Cardiac fibroblast (primary cell): ENCODE measurements at places on chromosomes 6 and 20.

DNA sequence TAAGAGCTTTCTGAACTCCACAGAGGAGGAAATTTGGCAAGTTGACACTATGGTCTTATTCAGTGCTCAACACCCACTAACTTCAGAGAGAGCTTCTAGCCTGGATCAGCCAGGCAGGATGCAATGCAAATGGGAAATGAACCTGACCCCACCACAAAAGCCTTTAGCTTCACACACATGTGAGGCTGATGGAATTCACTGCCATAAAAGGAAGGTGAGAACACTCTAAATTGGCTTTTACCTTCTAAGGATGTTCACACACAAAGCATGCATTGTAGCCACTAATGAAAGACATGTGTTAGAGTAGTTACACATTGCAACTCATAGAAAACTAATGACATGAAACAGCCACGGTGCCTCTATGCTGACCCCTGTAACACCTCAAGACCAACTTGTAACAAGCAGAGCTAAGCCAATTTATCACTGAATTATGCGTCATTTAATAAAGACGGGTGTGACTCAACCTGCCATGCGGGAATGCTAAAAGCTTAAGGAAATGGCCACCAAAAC lies 262.1 kb downstream of the HACE1 start:
- peak; percentile 48 for DNase-seq

GRCh38 chr20:50280851-50281655 lies 90.4 kb downstream of the CEBPB start:
- no peak for DNase-seq

- DNase-seq, result no peak
Measured at GRCh38 chr6:151027295-151027747, 161.8 kb downstream of the MTHFD1L start.

GRCh38 chr6:28988536-28989311 lies 16.4 kb downstream of the ZNF311 start:
- peak; percentile 85 for DNase-seq

- no peak for DNase-seq
Measured at GRCh38 chr6:30847971-30848436, 36.3 kb upstream of the DDR1 start.

DNA sequence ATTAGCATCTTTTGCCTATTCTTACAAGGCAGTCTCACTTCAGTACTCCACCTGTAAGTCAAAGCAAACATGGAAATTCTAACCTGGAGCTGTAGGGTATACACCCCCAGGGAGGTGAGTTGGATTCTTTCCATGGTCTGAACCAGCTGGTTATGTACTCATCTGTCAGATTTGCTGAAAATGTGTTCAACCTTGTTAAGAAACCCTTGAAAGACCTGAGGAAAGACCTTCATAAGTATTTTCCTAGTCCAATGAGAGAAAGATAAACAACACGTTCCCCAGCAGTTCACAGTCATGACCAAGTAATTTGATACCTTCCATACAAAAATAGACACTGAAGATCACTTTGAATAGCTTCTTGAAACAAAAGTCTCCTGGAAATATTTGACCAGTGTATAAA lies 42.5 kb downstream of the ID4 start:
- no peak for DNase-seq

DNA sequence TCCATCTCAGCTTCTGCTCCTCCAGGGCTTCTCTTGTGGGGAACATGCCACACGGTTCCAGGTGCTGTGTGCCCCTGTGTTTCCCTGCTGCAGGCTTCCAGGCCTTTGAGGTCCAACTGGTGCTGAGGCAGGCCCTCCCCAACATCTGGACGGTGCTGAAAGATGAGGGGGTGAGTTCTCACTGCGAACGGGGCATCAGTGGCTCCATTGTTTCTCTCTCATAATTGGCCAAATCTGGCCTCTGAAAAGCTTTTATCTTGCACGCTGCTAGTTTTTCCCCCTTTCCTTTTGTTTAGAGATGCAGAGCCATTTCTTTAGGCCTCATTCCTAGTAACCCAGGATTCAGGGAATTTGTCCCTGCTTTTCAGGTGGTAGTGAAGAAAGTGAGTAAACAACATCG lies 8.6 kb downstream of the PNLDC1 start:
- no peak for DNase-seq

DNA sequence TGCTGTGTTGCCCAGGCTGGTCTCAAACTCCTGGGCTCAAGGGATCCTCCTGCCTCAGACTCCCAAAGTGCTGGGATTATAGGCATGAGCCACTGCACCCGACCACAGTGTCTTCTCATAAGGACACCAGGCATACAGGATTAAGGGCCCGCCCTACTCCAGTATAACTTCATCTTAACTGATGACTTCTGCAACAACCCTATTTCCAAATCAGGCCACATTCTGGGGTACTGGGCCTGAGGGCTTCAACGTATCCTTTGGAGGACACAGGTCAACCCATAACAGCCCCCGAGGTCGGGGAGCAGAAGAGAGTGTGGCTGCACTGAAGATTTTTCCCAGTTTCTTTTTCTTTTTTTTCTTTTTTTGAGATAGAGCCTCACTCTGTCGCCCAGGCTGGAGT lies 39.7 kb downstream of the SUN5 start:
- DNase-seq, result no peak

GRCh38 chr6:166365806-166366205 lies 16.9 kb downstream of the MPC1 start:
- DNase-seq, result peak; percentile 15

DNA sequence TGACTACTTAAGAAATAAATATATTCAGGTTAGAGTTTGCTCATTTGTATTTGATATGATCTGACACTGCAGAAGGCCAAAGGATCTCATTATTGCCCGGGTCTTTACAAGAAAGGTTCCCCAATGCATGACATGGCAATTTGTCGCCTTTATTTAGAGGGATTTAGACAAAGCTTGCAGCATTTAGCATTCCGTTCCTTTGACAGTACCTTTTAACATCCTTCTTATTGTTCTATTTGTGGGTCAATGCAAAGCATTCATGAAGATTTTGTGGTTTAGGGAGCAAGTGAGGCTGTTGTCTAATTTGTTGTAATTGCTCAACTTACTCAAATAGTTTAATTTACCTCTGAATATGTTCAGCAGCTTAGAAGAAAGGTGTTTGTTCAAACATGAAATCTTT lies 230.8 kb upstream of the FLRT3 start:
- DNase-seq, result no peak

GRCh38 chr20:59730722-59731121 lies 126.4 kb downstream of the PHACTR3 start:
- no peak for DNase-seq

GRCh38 chr6:124683507-124683906 lies 278.7 kb upstream of the RNF217 start:
- DNase-seq, result no peak

GRCh38 chr20:45085289-45085688 lies 15.6 kb downstream of the KCNS1 start:
- no peak for DNase-seq

DNA sequence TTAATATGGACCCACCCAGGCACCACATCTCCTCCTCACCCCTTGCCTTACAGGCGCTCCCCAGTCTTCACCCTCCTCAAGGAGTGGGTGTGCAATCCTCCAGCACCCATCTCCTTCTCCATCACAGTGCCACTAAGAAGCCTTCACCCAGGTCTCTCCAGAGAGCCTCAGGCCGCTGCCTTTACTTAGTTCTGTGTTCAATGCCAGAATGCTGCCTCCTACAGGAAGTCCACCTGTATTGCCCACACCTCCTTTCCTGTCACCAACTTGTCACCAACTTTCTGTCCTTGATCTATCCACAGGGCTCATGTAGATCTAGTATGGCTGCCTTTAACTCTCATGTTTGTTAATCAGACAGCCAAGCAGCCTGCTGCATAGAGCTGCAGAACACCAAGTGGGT lies 586 bp upstream of the LST1 start:
- DNase-seq, result no peak

- DNase-seq, result no peak
Measured at GRCh38 chr6:118784641-118785164, 109.2 kb upstream of the ASF1A start.

- no peak for DNase-seq
Measured at GRCh38 chr20:595330-596308, 14.5 kb downstream of the TCF15 start.

- peak; percentile 23 for DNase-seq
Measured at GRCh38 chr6:110476046-110476849, at the start of gene SLC22A16. TSS of gene SLC22A16 (minus strand) at chr6:110476613. CDS start at chr6:110476574, 39 bp downstream.

GRCh38 chr6:105067329-105067728 lies 110.4 kb downstream of the LIN28B start:
- DNase-seq, result no peak

DNA sequence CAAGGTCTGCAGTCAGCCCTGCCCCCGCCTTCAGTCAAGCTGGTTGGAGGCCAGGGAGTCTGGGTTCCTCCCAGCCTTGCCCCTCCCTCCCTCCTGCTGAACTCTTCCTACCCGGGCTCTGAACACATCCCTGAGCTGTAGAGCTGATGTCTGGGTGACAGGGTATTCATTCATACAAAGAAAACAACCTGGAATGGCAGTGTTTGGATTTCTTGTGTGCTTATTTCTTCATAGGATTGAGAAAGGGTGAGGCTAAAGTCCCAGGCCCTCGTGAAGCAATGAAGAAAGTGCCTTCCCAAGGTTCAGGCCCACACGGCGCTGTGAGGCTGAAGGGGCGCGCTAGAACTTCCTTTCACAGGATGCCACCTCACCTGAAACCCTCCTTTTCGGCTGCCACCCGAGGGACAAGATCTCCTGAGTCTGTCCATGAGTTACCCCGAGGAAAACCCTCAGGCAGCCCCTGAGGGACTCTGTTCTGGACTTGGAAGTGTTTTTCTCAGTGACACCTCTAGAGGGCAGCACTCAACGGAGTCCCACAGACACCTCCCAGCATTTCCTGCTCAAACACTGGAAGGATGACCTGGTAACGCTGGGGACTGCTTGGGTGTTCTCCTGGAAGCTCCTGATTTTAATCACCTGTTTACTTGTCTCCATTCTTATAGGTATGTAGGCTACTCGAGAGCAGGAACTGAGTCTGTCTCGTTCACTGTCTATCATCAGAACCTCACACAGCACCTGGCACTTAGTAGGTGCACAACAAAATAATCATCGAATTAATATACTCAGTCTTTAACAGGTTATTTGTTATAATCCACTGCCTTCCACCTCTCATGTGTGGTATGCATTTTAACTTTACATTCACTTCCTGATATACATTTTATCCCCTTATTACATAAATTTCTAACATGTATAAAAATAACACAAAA lies 11.8 kb upstream of the GSTA1 start:
- DNase-seq, result peak; percentile 57

- peak; percentile 11 for DNase-seq
Measured at GRCh38 chr6:72704979-72705378, 83.1 kb downstream of the KCNQ5 start.

GRCh38 chr6:65728879-65729479 lies 22.0 kb upstream of the EYS start:
- no peak for DNase-seq

- no peak for DNase-seq
Measured at GRCh38 chr6:150887978-150888563, 22.6 kb downstream of the MTHFD1L start.

DNA sequence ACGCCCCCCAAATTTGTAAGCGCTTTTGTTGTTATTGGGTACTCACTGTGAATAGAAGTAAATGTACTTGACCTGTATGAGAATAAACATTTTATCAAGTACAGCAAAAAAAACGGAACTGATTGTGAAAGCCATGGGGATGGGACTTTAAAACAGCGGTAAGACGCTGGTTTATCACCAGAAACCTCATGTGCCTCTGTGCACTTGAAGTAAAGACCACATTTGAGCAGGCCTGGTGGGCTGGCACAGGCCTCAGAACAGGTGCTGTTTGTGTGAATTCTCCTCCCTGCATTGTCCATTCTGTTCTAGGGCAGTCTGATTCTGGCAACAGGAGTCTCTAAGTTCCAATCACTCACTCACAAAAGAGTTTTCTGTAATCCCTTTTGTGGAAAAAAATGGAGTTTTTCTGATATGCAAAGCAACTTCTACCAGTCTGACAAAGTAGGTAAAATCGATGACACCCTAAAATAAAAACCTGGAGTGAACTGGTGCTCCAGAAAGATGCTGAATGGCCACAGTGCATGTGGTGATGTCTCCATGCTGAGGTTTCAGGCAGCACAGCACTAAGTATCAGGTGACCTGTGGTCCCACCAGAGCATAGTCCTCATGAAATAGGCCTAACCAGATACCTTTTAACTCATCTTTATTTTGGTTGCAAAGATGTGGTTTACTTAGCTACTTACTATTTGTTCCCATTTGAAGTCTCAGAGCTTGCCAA lies 53.9 kb downstream of the STX7 start:
- no peak for DNase-seq

- peak; percentile 19 for DNase-seq
Measured at GRCh38 chr20:2299301-2299700, 3.5 kb downstream of the TGM3 start.

DNA sequence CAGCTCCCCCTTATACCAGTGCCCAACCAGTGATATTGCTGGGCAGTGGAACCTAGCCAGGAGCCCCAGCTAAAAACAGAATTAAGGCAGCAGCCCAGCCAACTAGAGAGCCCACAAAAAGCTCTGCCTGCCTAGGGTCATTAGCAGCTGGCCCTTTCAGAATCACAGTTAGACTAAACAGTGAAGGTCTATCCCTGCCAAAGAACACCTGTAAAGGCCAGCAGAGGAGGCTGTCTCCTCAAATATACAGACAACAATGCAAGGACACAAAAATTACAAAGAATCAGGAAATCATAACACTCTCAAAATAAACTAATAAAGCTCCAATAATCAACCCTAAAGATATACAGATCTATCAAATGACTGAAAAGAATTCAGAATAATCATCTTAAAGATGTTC lies 77.8 kb upstream of the HTR1E start:
- DNase-seq, result no peak

DNA sequence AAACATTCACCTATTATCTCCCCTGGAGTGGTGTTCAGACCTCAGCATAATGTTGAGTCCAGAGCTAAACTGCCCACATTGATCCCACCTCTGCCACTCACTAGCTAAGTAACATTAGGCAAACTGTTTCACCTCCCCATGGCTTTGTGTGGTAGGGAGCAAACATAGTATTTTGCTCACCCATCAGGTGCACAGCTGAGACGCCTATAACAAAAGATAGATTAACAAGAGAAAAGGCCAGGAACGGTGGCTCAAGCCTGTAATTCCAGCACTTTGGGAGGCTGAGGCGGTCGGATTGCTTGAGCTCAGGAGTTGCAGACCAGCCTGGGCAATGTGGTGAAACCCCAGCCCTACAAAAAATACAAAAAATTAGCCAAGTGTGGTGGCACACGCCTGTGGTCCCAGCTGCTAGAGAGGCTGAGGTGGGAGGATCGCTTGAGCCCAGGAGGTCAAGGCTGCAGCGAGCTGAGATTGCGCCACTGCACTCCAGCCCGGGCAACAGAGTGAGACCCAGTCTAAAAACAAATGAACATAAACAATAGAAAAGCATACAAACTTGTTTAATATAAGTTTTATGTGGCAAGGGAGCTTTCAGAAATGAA lies 91.6 kb downstream of the MAP3K7 start:
- DNase-seq, result no peak

GRCh38 chr6:81023709-81024108 lies 728.8 kb downstream of the TENT5A start:
- no peak for DNase-seq

GRCh38 chr6:965343-965742 lies 272.4 kb upstream of the EXOC2 start:
- no peak for DNase-seq
